Esophagus squamous epithelium (tissue), 5 donors: ENCODE measurements at places on chromosomes 4 and X.
A peak's percentile ranks its signal among the peaks of the same experiment; 100 is the strongest.

DNA sequence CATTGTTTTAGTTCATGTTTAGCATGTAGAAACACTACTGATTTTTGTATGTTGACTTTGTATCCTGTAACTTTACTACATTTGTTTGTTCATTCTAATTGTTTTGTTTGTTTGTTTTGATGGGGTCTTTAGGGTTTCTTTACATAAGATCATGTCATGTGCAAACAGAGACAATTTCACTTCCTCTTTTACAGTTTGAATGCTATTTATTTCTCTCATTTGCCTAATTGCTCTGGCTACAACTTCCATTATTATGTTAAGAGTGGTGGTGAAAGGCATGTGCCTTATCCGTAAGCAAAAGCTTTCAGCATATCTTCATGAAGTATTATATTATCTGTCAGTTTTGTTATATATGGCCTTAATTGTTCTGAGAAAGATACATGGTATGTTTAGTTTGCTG, 571.1 kb downstream of the PCDH7 start:
- H3K4me1 ChIP-seq: no peaks in the 10 kb centered on the region
- no peak overlapping the region for H3K27ac ChIP-seq
- no peak for DNase-seq
- H3K27me3 ChIP-seq: no peaks in the 10 kb centered on the region
- H3K36me3 ChIP-seq: no peaks in the 10 kb centered on the region
- H3K4me3 ChIP-seq: no peak overlapping the region

- H3K4me1 ChIP-seq: no peaks in the 10 kb centered on the region
- DNase-seq: no peak
- no peak overlapping the region for H3K4me3 ChIP-seq
- H3K27me3 ChIP-seq: no peaks in the 10 kb centered on the region
- no peak overlapping the region for H3K27ac ChIP-seq
- no peaks in the 10 kb centered on the region for H3K36me3 ChIP-seq
Observed at GRCh38 chr4:145866991-145867390, 71.6 kb downstream of the ZNF827 start.

DNA sequence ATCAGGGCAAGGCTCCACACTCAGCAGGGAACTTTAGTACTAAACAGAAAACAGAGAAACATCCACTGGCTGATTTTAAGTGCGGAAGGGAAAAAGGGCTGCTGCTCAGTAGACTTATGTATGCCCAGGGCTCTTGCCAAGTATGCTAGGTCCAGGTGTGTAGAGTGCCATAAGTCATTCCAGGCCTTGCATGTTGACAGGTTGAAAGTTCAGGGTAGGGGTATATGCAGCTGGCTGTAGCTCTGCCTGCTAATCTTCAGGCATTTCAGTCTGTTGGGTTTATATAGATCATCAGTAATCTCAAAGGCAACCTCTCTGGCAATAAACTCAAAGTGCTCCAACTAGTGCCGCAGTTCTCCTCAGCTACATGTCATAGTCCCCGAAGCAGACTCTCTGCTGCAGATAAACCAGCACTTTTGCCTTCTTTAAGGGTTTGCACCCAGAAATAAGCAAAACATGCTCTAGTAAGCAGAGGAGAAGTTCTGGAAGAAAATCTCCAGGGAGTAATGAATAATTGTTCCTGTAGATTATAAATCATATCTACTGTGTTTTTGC, 134.9 kb upstream of the GRIA3 start:
- no peak overlapping the region for H3K4me3 ChIP-seq
- no peaks in the 10 kb centered on the region for H3K4me1 ChIP-seq
- no peak overlapping the region for H3K27ac ChIP-seq
- no peaks in the 10 kb centered on the region for H3K27me3 ChIP-seq
- no peak for DNase-seq

GRCh38 chr4:1413204-1413663, 7.0 kb upstream of the NKX1-1 start:
- peaks cover 8% of the 10 kb centered on the region for H3K4me1 ChIP-seq
- peaks cover 28% of the 10 kb centered on the region for H3K27me3 ChIP-seq
- no peak overlapping the region for H3K27ac ChIP-seq
- no peak for DNase-seq

GRCh38 chrX:125532411-125533089, 212.9 kb downstream of the TEX13C start:
- DNase-seq: no peak
- no peaks in the 10 kb centered on the region for H3K27me3 ChIP-seq
- H3K27ac ChIP-seq: no peak overlapping the region
- no peaks in the 10 kb centered on the region for H3K36me3 ChIP-seq
- H3K4me1 ChIP-seq: no peaks in the 10 kb centered on the region
- H3K4me3 ChIP-seq: no peak overlapping the region

GRCh38 chrX:10526451-10526850, 93.9 kb downstream of the MID1 start:
- H3K4me1 ChIP-seq: no peaks in the 10 kb centered on the region
- no peak overlapping the region for H3K4me3 ChIP-seq
- no peak overlapping the region for H3K27ac ChIP-seq
- H3K36me3 ChIP-seq: peaks cover 8% of the 10 kb centered on the region
- DNase-seq: no peak

DNA sequence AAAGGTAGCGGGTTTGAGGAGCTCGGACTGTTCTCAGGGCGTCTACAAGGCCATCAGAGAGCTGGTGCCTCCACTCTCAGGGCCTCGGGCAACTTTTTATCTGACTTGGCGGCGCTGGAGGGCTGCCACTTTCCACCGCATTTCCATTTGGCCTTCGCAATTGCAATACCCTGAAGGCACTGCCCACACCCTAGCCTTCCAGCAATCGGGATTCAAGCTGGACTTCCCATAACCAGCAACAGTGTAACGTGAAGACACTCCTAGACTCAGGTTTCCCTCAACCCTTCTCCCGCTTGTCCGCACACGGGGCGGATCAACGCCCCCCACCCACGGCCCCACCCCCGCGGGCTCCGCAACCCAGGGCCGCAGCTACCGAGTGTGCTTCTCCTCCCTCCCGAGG, 50.2 kb upstream of the BCOR start:
- peaks cover 32% of the 10 kb centered on the region for H3K4me1 ChIP-seq
- H3K4me3 ChIP-seq: no peak overlapping the region
- no peaks in the 10 kb centered on the region for H3K36me3 ChIP-seq
- peak overlapping the region; percentile 33 for H3K27ac ChIP-seq
- DNase-seq: no peak

DNA sequence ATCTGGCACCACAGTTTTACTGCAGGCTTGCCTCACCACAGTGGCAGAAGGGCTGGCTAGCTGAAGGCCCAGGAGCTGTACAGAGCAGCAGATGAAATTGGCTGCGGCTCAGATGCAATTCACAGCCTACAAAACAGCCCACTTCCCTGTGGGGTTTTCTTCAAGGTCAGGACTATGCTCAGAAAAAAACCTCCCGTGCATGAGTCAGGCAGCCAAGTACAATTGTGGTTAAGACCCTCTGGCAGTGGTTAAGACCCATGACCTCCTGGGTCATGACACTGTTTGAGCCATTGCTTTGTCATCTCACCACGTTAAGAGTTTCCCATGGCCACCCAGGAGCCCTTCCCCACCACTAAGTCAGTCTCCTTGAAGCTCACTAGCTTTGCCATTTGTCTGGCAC, 276.3 kb downstream of the HNRNPD start:
- no peaks in the 10 kb centered on the region for H3K4me1 ChIP-seq
- no peaks in the 10 kb centered on the region for H3K36me3 ChIP-seq
- no peak overlapping the region for H3K4me3 ChIP-seq
- H3K27ac ChIP-seq: no peak overlapping the region
- H3K27me3 ChIP-seq: no peaks in the 10 kb centered on the region
- DNase-seq: no peak

GRCh38 chrX:40147126-40147952, 49.6 kb upstream of the BCOR start:
- H3K27me3 ChIP-seq: peaks cover 11% of the 10 kb centered on the region
- DNase-seq: no peak
- H3K27ac ChIP-seq: no peak overlapping the region

GRCh38 chrX:101360390-101360789, 11.8 kb upstream of the TIMM8A start:
- no peak for DNase-seq
- H3K4me3 ChIP-seq: no peak overlapping the region
- H3K27me3 ChIP-seq: no peaks in the 10 kb centered on the region
- no peaks in the 10 kb centered on the region for H3K36me3 ChIP-seq

GRCh38 chr4:93670434-93670833, 158.1 kb upstream of the ATOH1 start:
- no peak overlapping the region for H3K4me3 ChIP-seq
- H3K27ac ChIP-seq: no peak overlapping the region
- no peak for DNase-seq

- DNase-seq: no peak
- no peaks in the 10 kb centered on the region for H3K4me1 ChIP-seq
- no peaks in the 10 kb centered on the region for H3K36me3 ChIP-seq
- no peaks in the 10 kb centered on the region for H3K27me3 ChIP-seq
- no peak overlapping the region for H3K4me3 ChIP-seq
- H3K27ac ChIP-seq: no peak overlapping the region
Observed at GRCh38 chr4:184313702-184314659, 96.3 kb upstream of the ENPP6 start.

- no peak overlapping the region for H3K4me3 ChIP-seq
- H3K36me3 ChIP-seq: peaks cover 15% of the 10 kb centered on the region
- no peaks in the 10 kb centered on the region for H3K27me3 ChIP-seq
- H3K27ac ChIP-seq: peak overlapping the region; percentile 2
Observed at GRCh38 chr4:159252491-159252890, 149.6 kb downstream of the RAPGEF2 start.

- H3K27ac ChIP-seq: no peak overlapping the region
- no peak overlapping the region for H3K4me3 ChIP-seq
- H3K4me1 ChIP-seq: no peaks in the 10 kb centered on the region
- no peaks in the 10 kb centered on the region for H3K27me3 ChIP-seq
Observed at GRCh38 chr4:61693520-61693919, 493.4 kb downstream of the ADGRL3 start.

DNA sequence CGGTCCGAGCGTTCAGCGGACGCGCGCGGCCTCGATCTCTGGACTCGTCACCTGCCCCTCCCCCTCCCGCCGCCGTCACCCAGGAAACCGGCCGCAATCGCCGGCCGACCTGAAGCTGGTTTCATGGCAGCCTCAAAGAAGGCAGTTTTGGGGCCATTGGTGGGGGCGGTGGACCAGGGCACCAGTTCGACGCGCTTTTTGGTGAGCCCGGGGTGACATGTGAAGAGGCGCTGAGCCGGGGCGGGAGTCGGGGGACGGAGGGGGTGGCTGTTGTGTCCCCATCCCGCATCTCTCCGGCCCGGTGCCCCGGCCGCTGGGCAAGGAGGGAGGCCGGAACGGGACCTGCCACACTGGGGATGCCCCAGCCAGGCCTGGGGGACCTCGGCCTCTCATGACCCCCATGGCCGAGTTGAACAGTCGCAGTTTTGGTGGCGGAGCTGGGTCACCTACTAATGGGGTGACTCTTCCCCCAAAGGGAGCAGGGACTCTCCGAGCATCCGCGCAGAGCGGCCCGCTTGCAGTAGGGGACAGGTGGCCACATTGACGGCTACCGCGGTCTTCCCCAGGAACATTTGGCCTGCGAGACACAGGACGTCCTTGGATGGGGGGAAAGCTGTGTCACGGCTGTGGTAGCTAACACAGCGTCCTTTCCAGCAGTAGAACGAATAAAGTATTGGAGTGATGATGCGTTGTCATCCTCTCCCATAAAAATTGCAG, at the start of gene GK:
Gene GK, plus strand, starts transcription at position 9 of the 717 bp plus-strand sequence. Its CDS starts 115 bp downstream, at position 124.
- H3K4me1 ChIP-seq: peaks cover 6% of the 10 kb centered on the region
- DNase-seq: no peak
- H3K27me3 ChIP-seq: no peaks in the 10 kb centered on the region
- H3K36me3 ChIP-seq: no peaks in the 10 kb centered on the region
- peak within 1 kb of the TSS; percentile 87 for H3K27ac ChIP-seq

DNA sequence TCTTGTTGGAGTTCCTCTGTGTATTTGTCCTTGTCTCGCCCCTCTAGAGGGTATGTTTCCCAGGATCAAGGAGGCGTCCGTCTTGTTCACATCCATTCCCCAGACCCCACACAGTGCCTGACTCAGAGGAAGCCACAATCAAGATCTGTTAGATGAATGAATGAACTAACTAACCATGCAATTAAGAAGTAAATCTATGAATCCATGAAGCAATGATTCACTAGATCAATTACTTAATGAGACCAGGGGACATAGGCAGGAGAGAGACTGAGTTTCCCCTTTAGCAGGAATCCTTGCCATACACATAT, 11.9 kb downstream of the BLOC1S4 start:
- H3K4me3 ChIP-seq: no peak overlapping the region
- H3K27me3 ChIP-seq: no peaks in the 10 kb centered on the region
- peaks cover 7% of the 10 kb centered on the region for H3K4me1 ChIP-seq
- no peak for DNase-seq
- H3K27ac ChIP-seq: no peak overlapping the region
- H3K36me3 ChIP-seq: no peaks in the 10 kb centered on the region

GRCh38 chrX:154799556-154800348, 5.5 kb downstream of the MPP1 start:
- H3K4me3 ChIP-seq: no peak overlapping the region
- DNase-seq: no peak
- H3K27ac ChIP-seq: peak overlapping the region; percentile 59
- H3K36me3 ChIP-seq: no peaks in the 10 kb centered on the region
- no peaks in the 10 kb centered on the region for H3K27me3 ChIP-seq

DNA sequence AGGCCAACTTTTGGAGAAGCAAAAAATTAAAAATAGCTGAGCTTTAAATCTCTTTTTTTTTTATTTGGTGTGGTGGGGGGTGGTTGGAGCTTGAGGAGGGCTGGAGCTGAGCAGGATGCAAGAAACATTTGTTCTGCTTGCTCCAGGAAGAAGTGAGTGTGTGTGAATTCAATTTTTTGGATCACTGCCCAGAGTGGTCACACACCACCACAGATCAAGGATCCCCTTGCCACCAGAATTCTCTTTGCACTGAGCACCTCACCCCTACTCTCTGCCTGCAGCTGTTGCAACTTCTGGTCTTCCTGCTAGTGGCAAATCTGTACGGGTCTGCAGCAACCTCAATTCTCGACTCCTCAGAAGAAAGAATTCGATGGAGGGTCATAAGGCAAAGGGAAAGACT, 19.9 kb upstream of the PLP1 start:
- no peaks in the 10 kb centered on the region for H3K27me3 ChIP-seq
- H3K4me3 ChIP-seq: no peak overlapping the region
- H3K36me3 ChIP-seq: no peaks in the 10 kb centered on the region
- no peaks in the 10 kb centered on the region for H3K4me1 ChIP-seq

GRCh38 chr4:140056015-140056414, 98.0 kb downstream of the MAML3 start:
- H3K4me1 ChIP-seq: no peaks in the 10 kb centered on the region
- no peak for DNase-seq
- H3K27me3 ChIP-seq: no peaks in the 10 kb centered on the region
- no peaks in the 10 kb centered on the region for H3K36me3 ChIP-seq
- no peak overlapping the region for H3K4me3 ChIP-seq
- H3K27ac ChIP-seq: no peak overlapping the region

GRCh38 chrX:23773601-23774175, 9.3 kb upstream of the SAT1 start:
- no peak for DNase-seq
- no peaks in the 10 kb centered on the region for H3K4me1 ChIP-seq
- no peaks in the 10 kb centered on the region for H3K36me3 ChIP-seq
- H3K27ac ChIP-seq: no peak overlapping the region
- no peaks in the 10 kb centered on the region for H3K27me3 ChIP-seq
- no peak overlapping the region for H3K4me3 ChIP-seq

DNA sequence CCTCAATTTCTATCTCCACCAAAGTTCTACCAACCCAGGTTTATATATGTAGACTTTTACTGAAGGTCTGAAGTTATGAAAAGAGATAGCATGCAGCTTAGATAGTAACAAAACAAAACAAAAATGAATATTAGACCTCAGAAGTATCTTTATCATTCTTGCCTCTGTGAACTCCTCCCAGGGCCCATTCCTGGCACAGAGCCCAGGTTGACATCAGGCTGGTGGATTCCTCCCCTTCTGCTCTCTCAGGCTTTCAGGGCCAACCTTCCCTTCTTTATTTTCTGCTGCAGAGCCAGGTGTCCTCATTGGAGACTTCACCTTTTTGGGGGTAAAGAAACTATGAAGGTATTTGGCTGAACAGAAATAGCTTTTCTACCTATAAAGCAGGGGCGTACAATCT, 112.8 kb upstream of the PITX2 start:
- no peak for DNase-seq
- H3K27ac ChIP-seq: no peak overlapping the region
- no peaks in the 10 kb centered on the region for H3K4me1 ChIP-seq
